ENCODE measurements at places on chromosomes 12 and 14. TPM values are rescaled to one million over a fixed set of nuclear protein-coding genes. Genes with fewer than 3 reads are reported as not detected.

DNA sequence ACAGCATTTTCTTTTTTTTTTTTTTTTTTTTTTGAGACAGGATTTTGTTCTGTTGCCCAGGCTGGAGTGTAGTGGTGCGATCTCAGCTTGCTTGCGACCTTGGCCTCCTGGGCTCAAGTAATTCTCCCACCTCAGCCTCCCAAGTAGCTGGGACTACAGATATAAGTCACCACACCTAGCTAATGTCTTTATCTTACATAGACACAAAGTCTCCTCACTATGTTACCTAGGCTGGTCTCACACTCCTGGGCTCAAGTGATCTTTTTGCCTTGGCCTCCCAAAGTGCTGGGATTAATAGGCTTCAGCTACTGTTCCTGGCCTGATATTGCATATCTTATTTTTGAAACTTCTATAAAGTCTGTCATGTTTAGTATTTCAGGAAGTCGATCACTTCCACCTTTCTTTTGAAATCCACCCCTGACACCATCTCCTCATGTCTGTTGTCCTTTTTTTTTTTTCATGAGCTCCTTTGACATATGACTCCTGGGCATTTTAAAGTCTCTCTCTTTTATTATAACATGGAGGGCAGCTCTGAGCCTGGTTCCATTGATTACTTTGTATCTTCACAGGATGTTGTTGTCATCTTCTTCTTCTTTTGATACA is 5.9 kb upstream of the A2ML1 start:
- no peak for DNase-seq

DNA sequence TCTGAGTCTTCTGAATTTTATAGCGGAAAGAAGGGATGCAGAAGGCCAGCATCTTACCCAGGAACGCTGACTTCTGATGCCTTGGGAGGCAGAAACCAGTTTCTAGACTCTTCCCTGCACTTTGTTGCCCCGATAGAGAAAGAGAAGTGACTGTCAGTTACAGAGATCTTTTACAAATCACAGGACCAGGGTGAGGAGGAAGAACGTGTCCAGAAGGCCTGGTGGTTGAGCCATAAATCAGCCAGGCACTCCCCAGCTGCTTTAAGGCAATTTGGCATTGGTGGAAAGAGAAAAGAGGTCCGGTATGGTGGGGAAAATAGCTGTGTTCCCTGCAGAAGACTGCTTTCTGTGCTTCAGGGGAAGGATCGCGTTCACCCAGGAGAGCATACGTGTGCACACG is 88.7 kb upstream of the KCNA1 start:
- DNase-seq, result no peak

DNA sequence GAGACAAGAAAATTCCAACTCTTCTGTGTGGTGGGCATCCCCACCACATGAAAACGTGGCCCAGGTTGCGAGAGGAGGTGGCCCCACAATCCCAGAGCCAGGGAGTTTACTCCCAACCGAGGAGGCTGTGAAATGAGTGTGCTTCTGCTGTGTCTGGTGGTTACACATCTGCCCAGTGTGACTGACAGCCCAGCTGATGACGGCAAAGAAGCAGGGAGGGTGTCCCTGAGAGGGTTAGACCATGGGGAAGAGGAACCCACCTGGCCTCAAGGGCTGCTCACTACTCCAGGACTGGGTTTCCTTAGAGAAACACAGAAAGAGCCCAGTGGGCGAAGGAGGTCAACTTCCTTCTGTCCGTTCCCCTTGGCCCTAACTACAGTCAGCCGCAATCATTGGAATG is 24.6 kb downstream of the ZFP36L1 start:
- no peak for DNase-seq

- DNase-seq, result no peak
Measured at GRCh38 chr14:95314609-95315008, 5.1 kb downstream of the CLMN start.

- DNase-seq, result peak; percentile 89
Measured at GRCh38 chr14:90398315-90398839, 1.5 kb downstream of the CALM1 start.

- DNase-seq, result no peak
Measured at GRCh38 chr12:98194591-98194990, 320.8 kb upstream of the TMPO start.

CLEC1A gene
- 8.9 TPM for total RNA-seq

GRCh38 chr14:64200170-64200569 is 94.0 kb downstream of the ESR2 start:
- no peak for DNase-seq

DNA sequence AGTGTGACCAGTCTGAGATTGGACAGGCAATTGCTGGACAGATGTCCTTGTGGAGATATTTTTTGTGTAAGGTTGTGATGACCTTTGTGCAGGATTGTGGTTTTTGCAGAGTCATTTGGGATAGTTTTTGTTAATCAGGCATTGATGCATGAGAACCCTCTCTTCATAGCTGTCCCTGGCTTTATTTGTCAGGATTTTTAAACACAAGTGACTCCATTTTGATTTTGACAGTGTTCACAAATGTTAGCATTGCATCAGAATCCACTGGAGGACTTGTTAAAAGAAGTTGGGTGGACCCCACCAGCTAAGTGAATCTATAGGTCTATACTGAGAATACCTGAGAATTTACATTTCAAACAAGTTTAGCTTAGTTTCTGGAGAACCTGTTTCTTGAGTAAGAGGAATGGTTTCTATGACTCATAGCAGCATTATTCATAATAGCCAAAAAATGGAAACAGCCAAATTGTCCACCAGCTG is 11.8 kb downstream of the FNTB start:
- no peak for DNase-seq

PLCZ1 gene
- not detected for total RNA-seq

DNA sequence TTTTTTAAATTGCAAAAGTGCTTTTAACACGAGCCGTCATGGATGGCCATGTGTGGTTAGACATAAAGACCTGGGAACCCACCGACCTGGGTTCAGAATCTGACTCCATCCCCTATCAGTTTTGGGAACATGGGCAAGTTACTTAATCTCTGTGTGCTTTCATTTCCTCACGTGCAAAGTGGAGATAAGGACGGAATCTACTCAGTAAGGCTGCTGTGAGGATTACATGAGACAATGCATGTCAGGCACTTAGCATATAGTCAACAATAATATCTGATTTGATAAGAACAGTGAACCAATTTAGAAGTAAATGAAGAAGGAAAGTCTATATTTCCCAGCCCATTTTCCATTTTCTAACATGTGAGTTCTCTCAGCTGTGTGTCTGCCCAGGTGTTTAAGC is 235.4 kb downstream of the SUDS3 start:
- no peak for DNase-seq

- DNase-seq, result no peak
Measured at GRCh38 chr12:55982319-55982936, 8.6 kb downstream of the RAB5B start.

DNA sequence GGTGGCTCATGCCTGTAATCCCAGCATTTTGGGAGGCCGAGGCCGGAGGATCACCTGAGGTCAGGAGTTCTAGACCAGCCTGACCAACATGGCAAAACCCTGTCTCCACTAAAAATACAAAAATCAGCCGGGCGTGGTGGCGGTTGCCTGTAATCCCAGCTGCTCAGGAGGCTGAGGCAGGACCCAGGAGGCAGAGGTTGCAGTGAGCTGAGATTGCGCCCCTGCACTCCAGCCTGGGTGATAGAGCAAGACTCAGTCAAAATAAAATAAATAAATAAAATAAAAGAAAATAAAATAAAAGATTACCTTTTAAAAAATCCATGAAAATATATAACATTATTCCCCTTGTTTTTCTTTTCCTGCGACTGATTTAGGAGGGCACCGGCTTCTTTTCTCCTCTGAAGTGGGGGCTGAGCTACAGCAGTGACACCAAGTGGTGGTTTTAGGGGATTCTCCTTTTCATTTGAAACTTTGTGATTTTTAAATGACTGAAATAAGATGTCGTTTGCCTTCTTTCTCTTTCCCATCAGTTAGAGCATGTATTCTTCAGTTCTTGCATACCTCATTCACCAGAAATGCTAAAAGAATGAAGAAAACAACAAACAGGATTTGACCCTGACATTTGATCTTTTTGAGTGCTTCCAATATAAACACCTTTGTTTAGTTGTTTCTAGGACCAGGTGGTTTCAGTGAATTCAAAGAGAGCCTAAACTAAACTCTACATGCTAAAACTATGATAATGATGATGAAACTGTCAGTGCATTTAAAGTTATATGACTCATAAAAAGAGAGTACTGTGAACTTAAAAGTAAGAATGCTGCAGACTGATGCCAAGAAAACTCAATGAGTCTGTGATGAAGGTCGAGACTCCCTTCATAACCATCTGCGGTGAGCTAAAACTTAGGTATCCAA is 22.6 kb upstream of the PKP2 start:
- DNase-seq, result no peak

DNA sequence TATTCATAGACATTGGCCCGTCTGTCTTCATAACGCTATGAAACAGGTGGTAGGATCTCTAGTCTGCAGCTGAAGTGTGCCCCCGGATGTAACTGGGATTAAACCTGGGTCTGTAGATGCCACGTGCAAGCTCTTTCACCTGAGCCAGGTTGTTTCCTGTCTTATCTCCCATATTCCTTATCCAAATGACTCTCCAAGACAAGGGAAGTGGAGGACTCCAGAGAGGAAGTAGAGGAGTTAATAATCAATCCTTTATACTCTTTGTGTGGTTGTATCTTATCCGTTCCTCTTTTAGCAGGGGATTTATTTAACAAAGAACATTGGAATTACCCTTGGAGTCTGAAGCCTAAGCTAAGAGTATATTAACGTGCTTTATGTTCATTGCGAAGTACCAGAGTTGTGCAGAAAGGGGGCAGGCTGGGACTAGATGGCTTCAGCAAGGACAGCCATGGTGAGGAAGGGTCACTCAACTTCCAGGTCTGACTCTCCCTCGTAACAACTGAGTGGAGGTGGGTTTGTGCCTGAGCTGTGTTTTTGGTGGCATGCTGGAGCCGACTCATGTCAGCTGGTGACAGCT is 82.8 kb downstream of the RIN3 start:
- no peak for DNase-seq

LALBA gene
- not detected for total RNA-seq

CIROP gene
- total RNA-seq, result not detected

- DNase-seq, result peak; percentile 17
Measured at GRCh38 chr12:53254816-53255545, 13.1 kb upstream of the ESPL1 start.

NTS gene
- 5.4 TPM for total RNA-seq

DIABLO gene
- total RNA-seq, result 34.7 TPM

Measured in left lung (tissue), 14 donors.